NCI-H1417 (cell line): ENCODE measurements at places on chromosomes 2 and 18.

DNA sequence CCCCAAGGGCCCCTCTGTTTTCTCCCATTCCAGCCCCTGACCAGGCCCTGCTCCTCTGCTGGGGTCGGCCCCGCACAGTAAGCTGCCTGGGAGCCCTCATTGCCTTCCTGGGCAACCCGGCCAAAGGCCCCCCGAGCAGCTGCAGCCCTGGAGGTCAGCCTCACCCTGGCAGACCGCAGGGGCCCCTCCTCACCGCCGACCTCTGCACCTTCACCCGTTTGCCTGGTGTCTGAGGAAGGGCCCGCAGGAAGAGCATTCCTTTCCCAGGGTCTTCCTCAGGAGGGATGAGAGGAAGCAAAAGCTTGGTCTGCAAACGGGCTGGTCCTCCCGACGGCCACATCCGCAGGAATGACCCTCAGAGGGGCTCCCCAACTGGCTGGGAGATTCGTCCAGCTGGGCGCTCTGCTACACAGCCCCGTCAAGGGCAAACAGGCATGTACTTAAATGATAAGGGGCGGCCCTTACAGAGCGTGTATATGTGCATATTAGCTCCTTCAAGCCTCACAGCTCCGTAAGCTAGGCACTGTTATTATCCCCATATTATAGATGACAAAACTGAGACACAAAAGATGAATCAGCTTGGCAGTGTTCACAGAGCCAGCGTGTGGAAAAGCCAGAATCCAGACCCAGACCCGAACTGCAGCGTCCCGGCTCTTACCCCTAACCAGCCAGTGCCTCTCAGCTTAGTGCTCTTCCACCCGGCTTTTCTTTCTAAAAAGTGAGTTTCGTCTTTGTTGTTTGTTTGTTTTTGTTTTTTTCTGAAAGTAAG, 52.8 kb downstream of the SLC4A1AP start:
- no peak for DNase-seq

DNA sequence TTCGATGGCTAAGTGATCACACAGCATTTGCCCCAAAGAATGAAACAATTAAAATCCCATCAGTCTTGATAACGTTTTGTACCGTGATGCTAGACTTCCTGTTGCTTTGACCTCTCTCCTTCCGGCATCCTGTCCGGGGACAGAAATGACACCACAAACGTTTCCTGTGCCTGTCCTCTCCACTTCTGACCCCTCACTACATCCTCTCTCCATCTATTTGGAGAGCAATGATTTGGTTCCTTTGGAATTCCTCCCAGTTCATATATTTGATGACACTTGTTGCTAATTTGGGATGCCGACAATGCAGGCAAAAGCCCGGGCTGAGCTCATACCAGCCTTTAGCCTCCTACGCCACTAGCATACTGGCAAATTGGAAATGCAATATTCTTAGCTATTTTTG, 151.2 kb upstream of the CCDC68 start:
- no peak for DNase-seq

DNA sequence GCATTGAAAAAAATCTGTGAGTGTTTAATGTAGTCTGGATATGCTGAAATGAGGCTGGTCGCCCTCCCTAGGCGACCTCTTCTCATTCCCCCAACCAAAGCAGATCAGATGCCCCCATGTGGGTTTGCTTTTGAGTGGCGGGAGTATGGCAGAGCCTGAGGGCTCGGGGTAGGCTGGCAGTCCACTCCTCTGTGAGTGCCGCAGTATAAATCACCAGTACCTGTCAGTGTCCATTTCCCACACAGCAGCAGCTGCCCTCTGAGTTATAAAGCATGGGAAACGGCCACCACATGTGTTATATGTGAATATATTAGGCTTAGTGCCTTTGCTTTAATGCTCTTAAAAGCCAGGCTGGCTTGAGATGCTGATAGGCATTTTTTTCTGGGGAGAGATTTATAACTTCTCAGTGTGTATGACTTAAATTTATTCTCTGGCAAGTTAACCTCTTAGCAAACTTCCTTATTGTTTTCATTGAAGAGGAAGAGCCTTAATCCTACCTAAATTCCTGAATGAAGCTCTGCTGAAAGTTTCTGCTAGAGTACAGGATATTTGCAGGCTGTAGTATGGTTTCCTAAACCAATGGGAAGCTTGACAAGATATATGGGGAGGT, 3.8 kb downstream of the DCC start:
- DNase-seq: no peak

GRCh38 chr2:5673145-5674025, 18.8 kb upstream of the SOX11 start:
- peak; percentile 73 for DNase-seq

DNA sequence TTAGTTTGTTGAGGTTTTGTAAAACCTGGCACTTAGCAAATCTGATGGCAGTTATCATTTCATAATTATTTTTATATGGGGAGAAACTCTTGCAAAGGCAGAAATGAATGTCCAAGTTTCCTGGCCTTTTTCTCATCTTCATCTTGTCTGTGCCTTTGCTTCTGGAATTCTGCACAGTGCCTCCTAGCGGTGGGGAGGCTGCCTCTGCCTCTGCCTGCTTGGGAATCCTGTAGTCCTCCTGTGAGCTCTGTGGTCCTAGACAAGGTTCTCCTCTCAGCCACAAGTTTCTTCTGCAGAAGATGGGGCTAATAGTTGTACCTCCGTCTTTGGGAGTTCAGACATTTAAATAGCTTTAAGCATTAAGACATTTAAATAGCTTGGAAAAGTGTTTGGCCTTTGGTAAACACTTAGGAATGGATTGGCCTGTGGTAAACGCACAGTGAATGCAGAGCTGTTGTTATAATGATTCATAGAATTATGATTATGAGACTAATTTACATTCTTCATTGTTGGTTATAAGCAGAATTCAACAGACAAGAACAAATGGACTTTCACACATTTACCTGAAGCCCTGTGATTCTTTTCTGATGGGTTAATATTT, 101.2 kb downstream of the ZNF236 start:
- DNase-seq: no peak

DNA sequence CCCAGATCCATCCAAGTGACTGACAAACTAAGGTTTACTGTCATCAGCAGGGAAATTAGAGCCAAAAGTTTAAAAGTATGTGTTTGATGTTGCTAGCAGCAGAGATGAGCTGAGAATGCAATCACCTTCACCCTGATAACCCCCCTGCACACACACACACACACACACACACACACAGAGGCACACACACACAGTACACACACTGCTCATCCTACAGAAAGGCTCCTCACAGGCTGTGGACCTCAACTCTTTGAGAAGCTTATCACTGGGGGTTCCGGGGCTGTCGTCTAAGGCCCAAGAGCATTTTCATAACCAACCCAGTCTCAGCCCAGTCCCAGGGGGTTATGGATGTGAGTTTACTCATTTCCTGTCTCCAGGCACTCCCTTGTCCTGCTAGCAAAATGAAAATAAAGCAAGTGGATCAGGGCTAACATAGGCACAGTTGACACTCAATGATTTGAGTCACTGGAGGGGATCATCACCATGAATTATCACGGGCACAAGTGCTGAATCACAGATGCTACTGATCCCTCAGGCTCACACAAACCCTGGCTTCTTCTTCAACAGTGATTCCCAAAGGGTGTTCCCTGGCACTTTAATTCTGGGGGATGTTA, 76.6 kb downstream of the ALK start:
- no peak for DNase-seq

DNA sequence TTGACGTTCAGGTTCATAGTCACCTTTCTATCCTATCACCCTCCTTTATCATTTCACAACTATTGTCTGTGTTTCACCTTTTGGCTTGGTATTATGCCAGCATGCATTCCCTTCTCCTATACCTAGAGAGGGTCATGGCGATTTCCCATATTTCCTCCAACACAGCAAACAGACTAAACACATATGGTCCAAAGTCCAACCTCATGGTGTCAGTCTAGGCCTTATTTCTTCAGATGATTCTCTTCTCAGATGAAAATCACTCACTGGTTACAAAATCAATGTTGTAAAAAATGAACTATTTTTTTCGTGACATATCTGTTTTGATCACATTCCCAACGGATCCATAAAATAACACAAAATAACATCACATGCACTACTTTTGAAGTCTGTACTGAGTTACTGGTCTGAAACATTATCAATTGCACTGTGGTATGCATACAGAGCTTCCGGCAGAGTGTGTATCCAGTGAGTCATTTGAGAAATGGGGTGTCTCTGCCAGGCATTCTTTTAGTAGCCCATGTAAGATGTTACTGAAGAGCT, 204.8 kb upstream of the GALNT5 start:
- no peak for DNase-seq

- DNase-seq: no peak
These were observed 93.0 kb downstream of the KCTD18 start for GRCh38 chr2:200416878-200417277.

GRCh38 chr2:177929662-177930522, 142.7 kb downstream of the PDE11A start:
- DNase-seq: peak; percentile 46

GRCh38 chr2:239830121-239831000, 194.8 kb downstream of the NDUFA10 start:
- no peak for DNase-seq

DNA sequence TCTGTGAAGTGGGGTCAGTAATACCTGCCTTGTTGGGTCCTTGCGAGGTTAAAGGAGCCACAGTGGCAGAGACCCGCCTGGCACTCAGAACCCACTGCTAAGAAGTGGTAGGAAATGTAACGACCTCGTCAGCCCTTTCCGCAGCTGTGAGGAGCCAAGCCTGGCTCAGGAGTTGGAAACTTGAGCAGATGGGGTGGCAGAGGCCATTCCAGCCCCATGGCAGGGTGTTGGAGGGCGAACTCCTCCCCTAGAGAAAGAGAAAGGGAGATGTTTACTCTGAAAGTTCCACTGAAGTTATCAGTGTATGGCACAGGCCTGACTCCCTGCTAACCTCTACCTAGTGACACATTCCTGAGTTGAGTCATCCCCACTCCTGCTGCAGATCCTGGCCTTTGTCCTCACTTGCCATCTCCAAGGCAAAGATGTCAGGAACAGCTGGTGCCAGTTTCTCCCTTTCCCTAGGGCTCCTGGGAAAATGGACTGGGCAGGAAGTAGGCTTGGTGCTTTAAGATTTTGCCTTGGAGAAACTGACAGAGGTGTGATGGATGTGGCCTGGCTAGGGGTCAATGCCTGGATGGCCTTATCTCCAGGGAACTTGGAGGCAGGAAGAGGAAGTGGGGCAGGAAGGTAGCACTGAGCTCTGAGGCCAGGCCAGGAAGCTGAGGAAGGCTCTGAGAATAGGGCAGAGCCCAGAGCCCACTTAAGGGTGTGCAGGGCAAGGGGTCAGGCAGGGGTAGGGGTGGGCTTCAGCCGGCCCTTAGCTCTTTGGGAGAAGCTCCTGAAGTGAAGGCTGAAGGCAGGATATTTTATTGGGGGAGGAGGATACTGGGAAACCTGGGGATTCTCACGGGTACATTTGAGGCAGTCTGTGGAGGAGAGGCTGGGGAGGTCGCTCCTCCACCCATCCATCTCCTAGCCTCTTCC, 888 bp downstream of the VAMP5 start:
- no peak for DNase-seq

DNA sequence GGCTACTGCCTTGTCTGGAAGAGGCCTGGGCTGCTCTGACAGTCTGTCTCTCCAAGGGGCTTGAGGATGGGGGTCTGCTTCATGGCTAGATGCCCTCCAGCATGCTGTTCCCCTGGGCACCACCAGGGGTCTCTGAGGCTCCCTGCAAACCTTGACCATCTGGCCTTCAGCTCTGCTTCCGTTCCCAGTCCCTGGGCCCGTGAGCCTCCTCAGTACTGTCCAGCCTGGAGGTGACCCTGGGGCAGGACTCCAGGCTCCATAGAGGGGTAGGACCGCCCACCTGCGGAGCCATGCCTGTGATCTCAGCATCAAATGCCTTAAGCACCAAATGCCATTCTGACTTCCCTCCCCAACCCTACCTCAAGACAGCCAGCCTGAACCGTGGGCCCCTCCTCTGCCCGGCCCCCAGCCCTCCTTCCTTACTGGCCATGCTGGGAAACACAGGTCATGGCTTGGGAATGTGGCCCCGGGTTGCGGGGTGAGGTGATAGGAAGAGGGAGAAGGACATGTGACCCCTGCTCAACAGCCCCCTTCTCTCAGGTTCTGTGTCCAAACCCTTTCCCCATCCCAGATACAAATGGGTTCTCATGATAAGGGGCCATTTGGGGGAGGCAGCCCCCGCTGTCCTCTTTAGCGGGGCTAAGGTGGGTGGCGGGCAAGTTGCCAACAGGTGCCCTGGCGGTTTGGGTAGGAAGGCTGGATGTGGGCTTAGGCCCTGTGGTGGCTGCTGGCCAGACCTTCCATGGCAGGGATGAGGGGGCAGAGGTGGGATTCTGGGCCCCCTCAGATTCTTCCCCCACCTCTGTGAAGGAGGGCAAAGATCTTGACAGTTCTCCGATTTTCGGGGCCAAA, 25.0 kb downstream of the SPEG start:
- peak; percentile 35 for DNase-seq

- no peak for DNase-seq
These were observed 12.1 kb downstream of the MXD1 start for GRCh38 chr2:69926849-69927515.

DNA sequence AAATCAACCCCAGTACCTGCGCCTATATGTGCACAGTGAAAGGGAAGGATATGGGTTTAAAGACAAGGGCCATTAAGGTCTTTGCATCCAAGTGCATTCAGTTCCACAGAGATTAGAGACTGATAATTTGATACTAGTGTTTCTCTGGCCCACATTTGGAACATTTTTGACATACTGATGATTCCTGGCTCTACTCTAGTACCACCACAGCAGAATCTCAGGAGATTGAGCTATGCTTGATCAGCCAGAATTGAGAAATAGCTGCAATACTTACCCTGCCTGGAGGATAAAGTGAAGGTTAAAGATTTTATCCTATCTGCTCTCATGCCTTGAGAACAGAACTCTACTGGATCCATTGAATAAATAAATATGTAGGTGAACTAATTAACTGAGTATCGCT, 1267.8 kb downstream of the SUCLG1 start:
- DNase-seq: no peak

DNA sequence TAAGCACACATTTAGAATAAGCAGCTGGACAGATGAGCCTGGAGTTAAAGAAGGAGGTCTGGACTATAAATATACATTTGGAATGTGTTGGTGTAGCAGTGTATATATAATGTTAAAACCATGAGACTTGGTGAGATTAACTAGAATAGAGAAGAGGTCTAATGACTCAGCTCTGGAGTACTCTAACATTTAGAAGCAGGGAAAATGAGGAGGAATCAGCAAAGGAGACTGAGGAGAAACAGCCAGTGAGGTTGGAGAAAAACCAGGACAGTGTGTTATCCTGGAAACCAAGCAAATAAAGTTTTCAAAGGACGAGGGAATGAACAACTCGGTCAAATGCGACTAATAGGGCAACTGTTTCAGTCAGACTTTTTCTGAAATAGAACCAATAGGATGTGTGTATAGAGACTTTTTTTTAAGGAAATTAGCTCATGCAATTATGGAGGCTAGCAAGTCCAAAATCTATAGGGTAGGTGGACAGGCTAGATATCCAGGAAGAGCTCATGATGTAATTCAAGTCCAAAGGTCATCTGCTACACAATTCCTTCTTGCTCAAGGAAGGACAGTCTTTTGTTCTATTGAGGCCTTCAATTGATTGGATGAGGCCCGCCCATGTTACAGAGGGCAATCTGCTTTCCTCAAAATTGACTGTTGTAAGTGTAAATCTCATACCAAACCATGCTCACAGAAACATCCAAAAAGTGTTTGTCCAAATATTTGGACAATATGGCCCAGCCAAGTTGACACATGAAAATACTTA, 10.8 kb upstream of the SESTD1 start:
- DNase-seq: no peak

- no peak for DNase-seq
These were observed 143.4 kb downstream of the CAPN13 start for GRCh38 chr2:30663806-30664205.
